ENCODE measurements at places on chromosomes 7 and 10. TPM values are rescaled to one million over a fixed set of nuclear protein-coding genes. Genes with fewer than 3 reads are reported as not detected.

FAM25A gene
- total RNA-seq = not detected

TYW1B gene
- 4.3 TPM for total RNA-seq

STEAP4 gene
- 9.4 TPM for total RNA-seq

MKX gene
- total RNA-seq = 10.1 TPM

NPC1L1 gene
- total RNA-seq = 0.48 TPM
